ENCODE measurements at places on chromosomes 2 and 18.

GRCh38 chr2:216021768-216022565 is 8.6 kb upstream of the MREG start:
- no peak for DNase-seq

DNA sequence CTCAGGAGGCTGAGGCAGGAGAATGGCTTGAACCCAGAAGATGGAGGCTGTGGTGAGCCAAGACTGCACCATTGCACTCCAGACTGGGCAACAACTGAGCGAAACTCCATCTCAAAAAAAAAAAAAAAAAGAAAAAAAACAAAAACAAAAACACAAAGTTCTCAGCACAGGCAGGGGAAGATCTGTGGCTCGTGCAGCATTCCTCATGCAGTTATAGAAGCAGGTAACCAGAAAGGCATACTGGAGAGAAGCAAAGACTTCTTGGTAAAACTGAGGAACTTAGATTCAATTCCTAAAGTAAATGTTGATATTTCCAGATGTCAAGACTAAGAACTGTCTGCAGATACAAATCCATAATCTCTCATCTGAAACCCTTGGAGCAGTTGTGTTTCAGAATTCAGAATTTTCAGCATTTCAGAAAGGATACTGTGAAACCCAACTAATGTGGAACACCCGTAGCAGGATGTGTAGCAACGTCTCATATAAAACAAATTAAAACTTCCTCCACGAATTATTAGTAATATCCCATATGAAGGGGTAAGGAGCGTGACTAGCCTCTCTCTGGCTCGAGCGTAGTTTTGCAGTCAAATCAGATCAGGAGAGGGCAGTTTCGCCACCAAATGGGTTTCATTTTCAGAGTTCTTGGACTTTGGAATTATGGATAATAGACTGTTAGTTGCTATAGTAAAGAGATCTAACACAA is 13.2 kb upstream of the SLC25A52 start:
- DNase-seq = no peak

GRCh38 chr18:44742718-44743311 is 62.1 kb downstream of the SETBP1 start:
- no peak for DNase-seq

GRCh38 chr18:46174342-46175041 is 70.3 kb downstream of the HAUS1 start:
- peak; percentile 27 for DNase-seq

GRCh38 chr2:189698020-189698887 is 23.8 kb downstream of the ANKAR start:
- peak; percentile 43 for DNase-seq

DNA sequence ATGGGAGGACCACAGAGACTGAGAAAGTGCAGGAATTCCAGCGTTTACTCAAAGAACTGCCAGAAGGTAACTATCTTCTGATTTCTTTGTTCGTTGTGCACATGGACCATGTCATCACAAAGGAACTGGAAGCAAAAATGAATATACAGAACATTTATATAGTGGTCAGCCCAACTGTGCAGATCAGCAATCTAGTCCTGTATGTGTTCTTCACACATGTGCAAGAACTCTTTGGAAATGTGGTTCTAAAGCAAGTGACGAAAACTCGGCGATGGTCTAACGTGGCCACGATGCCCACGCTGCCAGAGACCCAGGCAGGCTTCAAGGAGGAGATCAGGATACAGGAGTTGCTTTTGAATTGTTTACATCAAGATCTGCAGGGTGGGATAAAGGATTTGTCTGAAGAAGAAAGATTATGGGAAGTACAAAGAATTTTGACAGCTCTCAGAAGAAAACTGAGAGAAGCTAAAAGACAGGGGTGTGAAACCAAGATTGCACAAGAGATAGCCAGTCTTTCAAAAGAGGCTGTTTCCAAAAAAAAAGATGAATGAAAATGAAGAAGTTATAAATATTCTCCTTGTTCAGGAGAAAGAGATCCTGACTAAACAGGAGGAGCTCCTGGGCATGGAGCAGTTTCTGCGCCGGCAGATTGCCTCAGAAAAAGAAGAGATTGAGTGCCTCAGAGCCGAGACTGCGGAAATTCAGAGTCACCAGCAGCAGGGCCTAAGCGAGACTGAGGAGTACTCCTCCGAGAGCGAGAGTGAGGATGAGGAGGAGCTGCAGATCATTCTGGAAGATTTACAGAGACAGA is 8.3 kb upstream of the CHST10 start:
- no peak for DNase-seq

GRCh38 chr2:237488901-237489860 is 2.1 kb downstream of the MLPH start:
- DNase-seq = no peak
